ENCODE measurements at places on chromosomes 6 and 20. TPM values are rescaled to one million over a fixed set of nuclear protein-coding genes. Genes with fewer than 3 reads are reported as not detected.
A peak's percentile ranks its signal among the peaks of the same experiment; 100 is the strongest.

DNA sequence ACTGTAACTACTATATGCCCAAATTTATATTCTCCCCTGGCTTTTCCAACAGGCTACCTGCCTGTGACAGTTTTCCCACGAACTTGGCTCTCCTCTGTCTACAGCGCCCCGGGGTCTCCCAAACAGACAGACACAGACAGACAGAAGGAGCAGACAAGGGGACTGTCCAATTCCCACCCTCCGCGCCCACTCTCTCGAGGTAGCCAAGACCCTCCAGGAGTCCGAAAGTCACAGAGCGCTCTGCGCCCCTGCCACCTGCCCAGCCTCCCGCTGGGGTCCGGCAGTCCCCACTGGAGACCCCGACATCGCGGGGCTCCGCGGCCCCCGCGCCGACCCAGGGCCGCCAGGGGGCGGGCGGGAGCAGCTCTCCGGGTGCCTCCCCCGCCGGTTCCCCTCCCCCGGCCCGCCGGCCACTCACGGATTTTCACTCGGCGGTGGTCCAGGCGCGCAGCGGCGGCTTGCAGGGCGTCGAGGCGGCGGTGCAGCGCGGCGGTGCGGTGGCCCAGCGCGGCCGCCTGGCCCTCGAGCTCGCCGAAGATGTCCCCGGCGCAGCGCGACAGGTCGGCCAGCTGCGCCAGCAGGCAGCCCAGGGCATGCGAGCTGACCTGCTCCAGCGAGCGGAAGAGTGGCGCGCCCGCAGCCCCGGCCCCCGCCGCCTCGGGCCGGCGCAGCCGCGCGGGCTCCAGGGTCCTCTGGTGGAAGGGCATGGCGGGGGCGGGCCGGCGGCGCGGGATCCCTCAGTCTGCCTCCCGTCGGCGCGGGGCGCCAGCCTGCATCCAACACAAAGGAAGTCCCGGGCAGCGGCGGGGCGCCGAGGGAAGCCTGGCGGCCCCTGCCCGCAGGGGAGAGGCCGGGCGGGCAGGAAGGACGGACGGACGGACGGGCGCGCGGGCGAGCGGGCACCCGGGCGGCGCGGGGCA lies 81.3 kb upstream of the CCDC28A start:
- ATAC-seq: peak; percentile 78

GLYATL3 gene
- not detected for total RNA-seq

- ATAC-seq: no peak
Measured at GRCh38 chr6:98832284-98833056, 1.9 kb upstream of the POU3F2 start.

DNA sequence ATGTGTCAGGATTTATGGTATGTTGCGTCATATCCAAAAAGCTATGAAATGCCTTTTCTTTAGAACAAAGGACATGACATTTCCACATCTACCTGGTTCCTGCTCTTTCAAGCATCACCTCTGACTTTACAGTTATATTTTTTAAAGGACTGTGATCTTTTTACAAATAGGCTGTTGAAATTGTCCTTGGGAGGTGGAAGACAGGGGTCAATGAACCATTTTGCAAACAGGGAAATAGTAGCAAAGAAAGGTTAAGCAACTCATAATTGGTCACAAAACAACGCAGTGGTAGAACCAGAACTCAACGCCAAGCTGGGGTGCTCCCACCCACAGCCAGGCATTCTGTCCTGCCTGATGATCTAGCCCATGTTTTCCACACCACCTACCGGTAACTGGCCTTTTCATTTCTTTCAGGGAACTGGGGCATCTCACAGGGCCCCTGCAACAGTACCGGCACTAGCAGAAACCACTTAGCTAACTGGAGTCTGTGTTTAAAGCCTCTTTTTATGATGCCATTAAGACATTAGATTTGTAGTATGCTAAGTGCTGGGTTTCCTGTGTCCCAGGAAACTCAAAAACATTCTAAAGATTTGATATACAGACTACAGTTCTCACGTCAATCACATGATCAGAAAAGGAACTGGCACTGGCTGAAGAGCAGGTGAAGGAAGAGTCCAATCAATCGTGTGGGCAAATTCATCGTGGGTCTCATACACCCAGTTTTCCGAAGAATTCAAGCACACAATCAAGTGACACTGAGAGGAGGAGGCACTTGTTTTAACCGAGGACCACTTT lies 13.9 kb downstream of the ZNF217 start:
- ATAC-seq: peak; percentile 62

DNA sequence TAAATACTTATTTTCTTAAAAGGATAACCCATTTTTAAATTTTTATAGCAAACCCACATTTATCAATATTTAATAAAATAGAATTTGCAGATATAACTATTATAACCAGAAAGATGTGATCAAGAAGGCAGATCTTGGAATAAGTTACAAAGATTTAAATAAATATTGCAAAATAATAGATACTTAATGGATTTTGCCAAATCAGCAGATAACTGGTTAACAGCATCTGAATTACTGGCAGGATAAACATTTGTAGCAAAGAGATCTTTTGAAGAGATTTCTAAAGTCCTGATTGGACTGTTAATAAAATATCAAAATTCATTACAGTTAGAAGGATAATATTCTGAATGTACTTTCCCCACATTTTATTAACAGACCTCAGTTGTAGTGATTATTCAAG lies 144.2 kb downstream of the PDSS2 start:
- no peak for ATAC-seq

DNA sequence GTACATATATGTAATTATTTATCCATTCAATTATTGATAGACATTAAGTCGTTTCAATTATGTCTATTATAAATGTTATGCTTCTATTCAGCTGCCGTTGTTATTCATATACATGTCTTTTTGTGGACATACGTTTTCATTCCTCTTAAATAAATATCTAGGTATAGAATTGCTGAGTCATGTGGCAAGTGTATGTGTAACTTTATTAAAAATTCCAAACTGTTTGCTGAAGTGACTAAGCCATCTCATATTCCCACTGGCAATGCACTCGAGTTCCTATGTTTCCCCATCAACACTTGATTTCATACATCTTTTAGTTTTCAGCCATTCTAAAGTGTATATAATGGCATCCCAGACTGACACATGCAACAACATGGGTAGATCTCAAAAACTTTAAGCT lies 739.7 kb upstream of the POU3F2 start:
- no peak for ATAC-seq

DNA sequence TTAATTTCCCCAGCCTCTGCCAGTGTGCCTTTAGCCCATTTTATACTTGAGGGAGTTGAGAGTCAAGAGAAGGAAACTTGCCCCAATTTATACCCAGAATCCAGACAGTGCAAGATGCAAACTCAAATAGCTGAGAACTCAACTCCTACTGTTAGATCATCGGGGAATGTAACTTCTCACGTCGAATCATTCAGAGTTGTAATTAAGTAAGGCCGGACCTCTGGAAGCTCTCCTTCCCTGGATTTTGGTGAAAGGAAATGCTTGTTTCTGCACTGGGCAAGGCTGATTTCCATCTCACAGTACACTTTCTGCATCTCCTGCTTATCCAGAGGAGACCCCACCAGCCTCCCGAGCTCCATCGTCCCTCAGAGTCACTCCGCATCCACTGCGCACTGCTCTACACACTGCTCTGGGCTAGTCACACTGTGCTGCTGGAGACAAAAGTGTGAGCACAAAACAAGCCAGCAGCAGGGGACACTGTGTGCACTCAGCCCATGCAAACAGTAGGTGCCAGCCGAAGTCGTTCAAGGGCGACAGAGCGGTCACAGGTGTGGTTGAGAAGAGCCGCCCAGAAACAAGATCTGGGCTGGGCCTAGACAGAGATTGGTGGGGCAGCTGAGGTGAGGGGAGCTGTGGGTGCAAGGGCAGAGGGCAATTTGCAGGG lies 150.4 kb upstream of the QKI start:
- no peak for ATAC-seq

- no peak for ATAC-seq
Measured at GRCh38 chr20:10609770-10610169, 64.0 kb downstream of the JAG1 start.

TMEM151B gene
- total RNA-seq: 0.05 TPM

TAB2 gene
- total RNA-seq: 164 TPM

- no peak for ATAC-seq
Measured at GRCh38 chr20:40464731-40465208, 224.3 kb downstream of the MAFB start.

SEC63 gene
- 88.0 TPM for total RNA-seq

Measured in activated T-helper 17 cell treated with anti-CD3 and anti-CD28 coated beads, Interleukin-2, amount 50 U/mL, for 72 hours (primary cell).